Kasumi-1 (cell line): ENCODE measurements at places on chromosomes 1 and 21.

DNA sequence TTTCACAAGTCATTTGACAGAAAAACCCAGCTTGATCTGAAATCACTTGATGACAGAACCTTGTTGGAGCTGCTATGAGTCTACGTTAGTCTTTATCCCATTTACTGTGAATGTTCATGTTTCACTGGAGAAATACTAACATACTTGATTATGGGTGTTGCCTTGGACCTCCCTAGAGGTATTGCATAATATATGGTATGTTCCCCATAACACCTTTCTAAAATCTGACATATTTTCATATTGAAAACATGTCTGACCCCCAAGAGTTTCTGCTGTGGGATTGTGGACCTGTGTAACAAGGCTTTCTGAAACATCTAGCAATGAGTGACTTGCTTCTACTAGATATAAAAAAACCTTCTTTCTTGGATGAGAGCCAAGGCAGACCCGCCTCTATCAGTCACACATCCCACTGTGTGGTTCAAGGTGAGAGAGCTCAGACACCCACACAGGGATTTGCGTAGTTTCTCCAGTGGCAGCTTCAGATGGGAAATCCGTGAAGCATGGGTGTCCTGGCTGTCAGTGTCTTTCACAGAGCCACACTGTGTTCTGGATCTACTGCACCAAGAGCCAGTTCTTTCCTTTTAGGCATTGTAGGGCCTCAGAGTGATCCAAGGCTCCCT is 4.6 kb downstream of the NENF start:
- DNase-seq, result no peak

GRCh38 chr1:184988506-184988905 is 14.2 kb upstream of the NIBAN1 start:
- DNase-seq, result no peak

DNA sequence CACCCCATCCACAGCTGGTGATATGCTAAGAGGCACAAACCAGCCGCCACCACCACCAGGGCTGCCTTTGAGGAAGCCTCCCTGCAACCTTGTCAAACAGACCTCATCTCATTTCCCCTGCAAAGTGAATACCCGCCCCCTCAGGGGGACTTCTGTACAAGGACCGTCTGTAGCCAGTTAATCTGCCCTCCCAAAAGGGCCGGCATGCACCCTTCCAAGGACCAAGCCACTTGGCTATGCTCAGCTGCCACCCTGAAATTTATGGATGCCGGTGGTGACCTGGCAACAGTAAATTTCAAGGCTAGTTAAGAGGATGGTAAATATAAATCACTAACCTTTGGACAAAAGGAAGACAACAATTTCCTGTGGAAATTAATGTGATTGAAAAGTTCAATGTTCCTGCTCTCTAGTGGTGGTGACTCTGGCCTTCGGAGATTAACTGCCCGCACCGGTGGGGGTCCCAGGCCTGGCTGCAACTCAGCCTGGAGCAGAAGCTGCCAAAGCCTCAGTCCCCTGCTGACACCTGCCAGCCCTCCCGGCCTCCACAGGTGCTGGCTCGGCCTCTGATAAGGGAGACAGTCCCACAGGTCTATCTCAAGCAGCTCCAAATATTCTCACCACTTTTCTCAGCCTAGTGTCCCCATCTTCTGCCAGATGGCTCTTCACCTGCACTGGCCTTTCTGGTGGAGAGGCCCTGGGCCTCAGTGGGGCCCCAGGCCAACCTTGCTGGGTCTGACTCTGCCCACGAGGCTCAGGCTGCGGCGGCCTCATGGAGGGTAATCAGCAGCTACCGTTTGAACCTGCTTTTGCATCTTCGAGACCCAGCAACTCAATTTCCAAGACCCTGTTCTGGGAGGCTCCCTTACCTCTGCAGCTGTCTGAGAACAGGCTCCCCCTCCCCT is 12.2 kb downstream of the TMEM53 start:
- no peak for DNase-seq

DNA sequence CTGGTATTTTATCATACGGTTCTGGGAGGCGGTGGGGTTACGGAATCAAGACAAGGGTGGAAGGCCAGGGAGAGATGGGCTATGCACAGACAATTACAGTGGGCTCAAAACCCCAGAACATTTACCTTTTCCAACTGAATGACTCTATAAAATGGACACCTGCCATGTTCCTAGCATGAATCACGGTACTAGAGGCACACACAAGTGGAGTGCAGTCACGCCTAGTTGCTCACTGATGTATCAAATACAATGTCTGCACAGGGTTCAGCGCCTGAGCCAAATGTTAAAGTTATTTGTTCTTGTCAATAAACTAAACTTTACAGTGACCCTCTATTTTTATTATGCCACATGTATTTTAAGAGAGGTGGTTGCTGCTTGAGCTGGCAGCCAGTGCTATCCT is 121.4 kb downstream of the ATG4C start:
- DNase-seq, result no peak

GRCh38 chr1:58781541-58782177 is 2.2 kb downstream of the JUN start:
- DNase-seq, result peak; percentile 62

DNA sequence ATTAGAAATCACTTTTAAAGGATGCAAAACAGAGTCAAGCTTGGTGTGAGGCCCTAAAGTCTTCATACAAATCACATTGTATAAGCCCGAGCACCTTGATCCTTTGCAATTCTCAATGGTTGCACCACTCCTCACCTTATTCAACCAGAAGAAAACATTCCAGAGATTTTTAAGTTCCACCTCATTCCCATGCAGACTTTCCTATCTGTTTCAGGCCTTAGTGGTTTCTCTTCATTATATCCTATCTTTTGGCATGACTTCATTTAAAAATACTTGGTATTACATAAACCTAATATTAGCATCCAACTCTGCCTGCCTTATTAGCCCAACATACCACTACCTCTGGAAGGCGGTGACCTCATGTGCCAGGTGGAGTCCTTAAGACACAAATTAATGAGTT is 9.3 kb upstream of the GREM2 start:
- no peak for DNase-seq

DNA sequence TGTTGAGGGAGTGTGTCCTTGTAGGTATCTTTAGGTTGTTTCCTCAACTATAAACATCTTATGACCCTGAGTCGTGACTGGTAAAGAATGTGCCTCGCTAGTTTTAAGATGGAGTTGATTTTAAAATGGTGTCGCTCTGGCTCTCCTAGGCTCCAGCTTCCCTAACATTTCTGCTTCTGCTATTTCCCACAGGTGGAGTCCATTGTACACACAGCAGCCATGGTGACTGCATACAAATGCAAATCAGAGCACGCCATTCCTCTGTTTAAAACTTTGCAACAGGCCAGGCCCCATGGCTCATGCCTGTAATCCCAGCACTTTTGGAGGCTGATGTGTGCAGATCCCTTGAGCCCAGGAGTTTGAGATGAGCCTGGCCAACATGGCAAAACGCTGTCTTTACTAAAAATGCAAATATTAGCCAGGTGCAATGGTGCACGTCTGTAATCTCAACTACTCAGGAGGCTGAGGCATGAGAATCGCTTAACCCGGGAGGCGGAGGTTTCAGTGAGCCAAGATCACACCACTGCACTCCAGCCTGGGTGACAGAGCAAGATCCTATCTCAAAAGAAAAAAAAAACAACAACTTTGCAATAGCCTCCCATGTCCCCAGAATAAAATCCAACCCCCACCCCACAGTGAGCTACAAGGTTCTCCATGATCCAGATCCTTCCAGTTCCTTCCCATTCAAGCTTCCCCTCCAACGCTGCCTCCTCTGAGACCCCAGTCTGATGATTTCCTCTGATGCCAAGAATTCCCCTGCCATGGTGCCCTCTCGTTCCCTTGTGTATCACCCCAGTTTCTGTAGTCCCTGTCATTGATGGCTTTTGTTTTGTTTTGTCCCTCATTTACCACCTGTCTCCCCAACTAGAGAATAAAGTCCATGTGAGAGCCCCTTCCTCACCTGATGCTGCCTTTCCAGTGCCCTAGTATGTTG is 36.9 kb upstream of the KLHDC7A start:
- no peak for DNase-seq

- DNase-seq, result no peak
These were observed 32.7 kb upstream of the ASB17 start for GRCh38 chr1:75964760-75965408.

GRCh38 chr21:42685036-42685435 is 31.6 kb downstream of the PDE9A start:
- no peak for DNase-seq

GRCh38 chr1:53270873-53271272 is 32.6 kb upstream of the MAGOH start:
- DNase-seq, result no peak

DNA sequence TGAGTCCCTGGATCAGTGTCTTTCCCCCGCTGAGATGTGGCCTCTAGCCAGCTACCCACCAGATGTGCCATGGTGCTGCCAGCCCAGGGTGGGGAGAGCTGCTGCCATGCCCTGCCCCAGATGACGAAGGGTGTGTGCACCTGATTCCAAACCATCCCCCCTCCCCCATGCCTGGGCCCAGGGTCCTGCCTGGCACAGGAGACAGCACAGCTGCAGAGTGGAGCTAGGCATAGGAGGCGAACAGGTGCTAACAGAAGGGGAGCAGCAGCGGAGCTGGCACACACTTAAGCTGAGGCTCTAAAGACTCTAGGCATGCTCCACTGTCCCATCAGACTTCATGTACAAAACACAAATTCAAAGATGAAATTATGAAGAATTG is 9.0 kb upstream of the LDLRAP1 start:
- no peak for DNase-seq

DNA sequence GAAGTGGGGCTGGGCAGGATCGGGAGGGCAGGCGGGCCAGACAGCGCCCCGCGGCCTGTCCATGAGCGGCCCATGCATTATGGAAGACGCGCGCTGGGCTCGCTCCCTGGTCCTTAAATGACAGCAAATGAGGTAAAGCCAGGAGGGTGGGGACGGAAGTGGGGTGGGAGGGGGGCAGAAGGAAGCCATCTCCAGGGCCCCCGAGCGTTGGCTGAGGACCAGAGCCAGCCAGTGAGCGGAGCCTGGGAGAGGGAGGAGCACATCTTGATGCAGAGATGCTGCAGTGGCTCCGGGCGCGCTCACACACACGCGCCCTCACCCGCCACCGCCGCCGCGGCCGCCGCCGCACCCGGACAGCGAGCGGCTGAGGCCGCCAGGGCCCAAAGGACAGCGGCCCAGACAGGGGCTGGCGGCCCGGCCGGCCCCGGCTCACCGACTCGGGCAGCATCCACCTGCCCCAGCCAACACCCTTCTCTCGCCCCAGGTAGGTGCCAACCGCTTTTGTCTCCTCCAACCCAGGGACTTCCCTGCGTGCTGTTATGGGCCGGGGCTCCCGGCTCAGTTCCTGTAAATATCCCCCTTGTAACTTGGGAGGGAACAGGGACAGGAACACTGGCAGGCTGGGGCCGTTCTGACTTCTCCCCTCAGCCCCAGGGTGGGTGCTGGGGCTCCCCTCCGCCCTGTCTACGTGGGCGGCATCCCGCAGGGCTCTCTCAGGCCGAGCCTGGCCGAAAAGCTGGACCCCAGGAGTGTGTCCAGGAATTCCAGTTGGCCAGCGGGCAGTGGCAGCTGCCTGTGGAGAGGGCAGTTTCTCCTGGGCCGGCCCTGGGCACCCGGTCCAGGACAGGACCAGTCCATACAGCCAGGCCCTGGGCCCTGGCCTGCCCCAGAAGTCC is at the start of gene CNTN2:
Gene CNTN2, plus strand, starts transcription at position 302 of the 896 bp plus-strand sequence. CDS start 9,974 bp downstream, outside the sequence.
- DNase-seq, result no peak

GRCh38 chr1:10511494-10511885 is 36.7 kb downstream of the PEX14 start:
- no peak for DNase-seq

GRCh38 chr1:82762829-82763532 is 962.2 kb downstream of the ADGRL2 start:
- no peak for DNase-seq

- no peak for DNase-seq
These were observed 86.3 kb upstream of the VANGL1 start for GRCh38 chr1:115555446-115555845.

DNA sequence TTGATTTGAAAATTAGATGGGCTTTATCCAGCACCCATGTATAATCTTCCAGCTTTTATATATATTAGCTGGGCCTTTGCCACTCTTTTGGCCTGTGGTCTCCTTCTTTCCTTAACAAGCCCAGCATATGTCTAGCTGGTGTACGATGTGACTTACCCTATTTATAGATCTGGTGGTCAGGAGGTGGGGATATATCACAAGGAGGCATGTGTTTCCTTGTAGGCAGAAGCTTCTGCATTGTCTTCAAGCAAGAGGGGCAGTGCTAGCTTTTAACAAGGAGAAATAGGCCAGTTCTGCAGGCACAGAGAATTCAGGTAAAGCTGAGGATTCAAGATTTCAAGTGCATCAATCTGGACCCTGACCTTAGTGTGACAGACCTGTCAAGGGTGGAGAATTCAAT is 38.0 kb upstream of the DNASE2B start:
- peak; percentile 42 for DNase-seq

DNA sequence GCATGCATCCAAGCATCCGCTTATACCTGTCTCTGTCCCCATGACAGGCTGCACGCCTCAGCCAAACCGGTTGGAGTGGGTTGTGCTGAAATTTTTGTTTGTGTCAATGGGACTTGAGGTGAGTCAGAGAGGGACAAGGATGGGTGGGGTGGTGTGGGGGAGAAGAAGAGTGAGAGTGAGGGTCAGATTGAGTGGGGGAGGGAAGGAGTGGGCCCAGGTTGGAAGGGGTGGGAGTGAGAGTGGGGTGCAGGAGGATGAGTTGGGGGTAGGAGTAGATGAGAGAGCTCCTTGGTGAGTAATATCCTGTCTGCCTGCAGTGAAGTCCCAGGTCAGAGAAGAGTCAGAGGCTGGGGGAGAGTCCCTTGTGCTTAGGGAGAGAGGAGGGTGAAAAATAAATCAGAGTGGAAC is 3.3 kb upstream of the NECTIN4 start:
- no peak for DNase-seq

GRCh38 chr1:229325853-229326487 is 16.9 kb downstream of the CCSAP start:
- DNase-seq, result no peak

GRCh38 chr1:168408539-168408865 is 127.8 kb downstream of the TBX19 start:
- no peak for DNase-seq

- no peak for DNase-seq
These were observed 143.3 kb downstream of the DENND1B start for GRCh38 chr1:197632005-197632404.

- no peak for DNase-seq
These were observed 24.0 kb upstream of the CPT2 start for GRCh38 chr1:53172426-53173128.

GRCh38 chr1:11450310-11450709 is 28.6 kb upstream of the DISP3 start:
- DNase-seq, result no peak

- DNase-seq, result no peak
These were observed 77.9 kb downstream of the GALNT2 start for GRCh38 chr1:230144758-230145504.

GRCh38 chr21:32253215-32253641 is 25.6 kb downstream of the MIS18A start:
- DNase-seq, result no peak

GRCh38 chr1:16903054-16903453 is 7.3 kb downstream of the RNU1-2 start:
- DNase-seq, result no peak

DNA sequence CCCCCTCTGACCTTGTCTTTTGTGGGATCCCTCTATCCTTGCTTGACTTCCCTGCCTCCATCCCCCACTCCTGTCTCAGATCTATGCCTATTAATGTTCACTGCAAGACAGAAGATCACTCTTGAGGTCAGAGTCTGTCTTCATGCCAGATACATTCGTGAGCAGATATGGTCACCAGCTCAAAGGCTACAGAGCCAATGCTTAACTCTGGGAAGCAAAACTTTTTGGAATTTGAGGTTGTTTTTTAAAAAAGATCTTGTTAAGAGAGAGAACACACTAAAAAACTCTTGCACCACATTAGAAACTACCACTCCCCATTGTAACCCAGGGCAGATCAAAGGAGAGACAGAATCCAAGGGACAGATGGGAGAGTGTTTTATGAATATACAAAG is 17.1 kb upstream of the A3GALT2 start:
- DNase-seq, result no peak

- no peak for DNase-seq
These were observed 67.3 kb upstream of the BCL10 start for GRCh38 chr1:85343612-85344255.
